ENCODE measurements at places on chromosomes 2 and 18.

DNA sequence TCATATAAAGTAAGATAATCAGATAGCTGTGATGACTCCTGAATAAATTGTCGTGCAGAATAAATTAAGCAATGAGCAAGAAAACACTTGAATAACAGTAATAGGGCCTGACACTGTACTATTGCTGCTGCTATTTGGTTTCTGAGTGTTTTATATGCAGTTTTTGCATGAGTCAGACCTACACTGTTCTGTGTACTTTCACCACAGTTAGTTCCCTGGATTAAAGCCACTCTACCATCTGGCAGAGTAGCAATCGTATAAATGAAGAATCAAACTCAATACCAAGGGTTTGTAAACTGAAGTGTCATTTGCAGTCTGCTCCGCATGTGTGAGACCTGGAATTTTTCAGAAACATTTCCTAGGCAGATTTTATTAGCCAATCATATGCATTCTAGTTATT is 398.6 kb upstream of the CDH7 start:
- no peak for DNase-seq

DNA sequence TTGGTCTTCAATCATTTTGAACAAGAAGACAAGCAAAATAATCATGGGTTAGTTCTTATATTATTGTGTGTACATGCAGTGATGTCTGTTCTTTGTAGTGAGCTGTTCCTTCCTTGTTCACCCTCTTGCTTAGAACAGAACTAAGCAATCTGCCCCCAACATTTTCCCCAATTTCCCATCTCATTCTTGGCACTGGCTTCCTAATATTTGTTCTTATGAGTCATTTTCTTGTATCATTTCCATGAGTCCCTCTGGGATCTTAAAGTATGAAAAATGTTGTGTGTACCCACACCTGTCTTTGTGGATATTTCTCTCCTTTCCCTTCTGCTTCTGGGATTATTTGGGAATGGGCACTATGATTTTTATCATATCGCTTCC is 3.5 kb upstream of the IL1B start:
- DNase-seq, result peak; percentile 40

DNA sequence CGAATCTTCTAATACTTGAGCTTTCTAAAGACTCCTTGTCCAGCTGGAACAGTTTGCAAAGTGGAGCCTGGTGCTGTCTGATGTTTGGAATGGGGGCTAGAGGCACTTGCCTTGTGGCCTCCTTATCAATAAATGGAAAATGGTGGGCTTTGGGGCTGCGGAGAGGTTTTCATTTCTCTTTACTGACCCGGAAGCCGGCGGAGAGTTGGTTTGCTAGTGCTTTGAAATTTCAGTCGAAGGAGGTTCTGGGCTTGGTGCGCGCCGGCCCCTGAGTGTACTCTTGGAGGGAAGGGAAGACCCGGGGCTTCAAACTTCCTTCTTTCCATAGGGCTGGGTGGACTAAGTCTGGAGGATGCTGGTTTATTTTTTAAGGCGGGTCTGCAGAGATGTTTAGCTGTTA is 714 bp downstream of the RPIA start:
- DNase-seq, result peak; percentile 17

DNA sequence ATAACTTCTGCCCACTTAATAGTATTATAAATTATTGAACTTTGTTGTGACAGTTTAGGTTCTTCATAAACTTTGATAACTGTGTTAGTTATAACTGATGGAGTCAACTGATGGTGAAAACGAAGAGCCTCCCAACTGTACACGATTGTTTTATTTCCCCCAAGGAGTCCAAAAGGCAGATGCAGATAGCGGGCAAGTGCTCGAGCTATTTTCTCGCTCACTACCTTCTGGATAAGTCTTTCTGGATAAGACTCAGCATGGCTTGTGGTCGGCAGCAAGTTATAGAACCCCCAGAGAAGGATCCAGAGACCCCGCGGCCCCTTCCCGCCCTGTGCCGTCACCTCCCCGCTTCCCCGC is 517 bp downstream of the GCFC2 start:
- no peak for DNase-seq

DNA sequence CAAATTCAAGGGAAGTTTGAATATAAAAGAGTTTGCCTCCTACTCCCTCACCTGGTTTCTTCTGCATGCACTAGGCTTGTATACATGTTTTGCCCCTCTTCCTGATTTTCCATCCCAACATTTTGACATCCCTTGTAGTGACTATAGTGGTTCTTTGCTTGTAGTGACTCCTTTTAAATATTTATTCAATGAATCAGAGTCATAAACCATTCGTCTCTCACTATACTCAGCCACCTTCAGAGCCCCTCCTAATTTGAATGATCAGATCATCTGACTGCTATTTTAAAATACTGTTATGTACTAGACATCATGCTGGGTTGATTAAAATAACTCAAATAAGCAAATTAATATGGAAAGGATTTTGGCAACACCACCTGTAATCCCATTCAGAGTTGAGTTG is 492.1 kb upstream of the PIK3C3 start:
- DNase-seq, result no peak

- DNase-seq, result no peak
These were observed 28.5 kb upstream of the PPP3R1 start for GRCh38 chr2:68280796-68281195.

DNA sequence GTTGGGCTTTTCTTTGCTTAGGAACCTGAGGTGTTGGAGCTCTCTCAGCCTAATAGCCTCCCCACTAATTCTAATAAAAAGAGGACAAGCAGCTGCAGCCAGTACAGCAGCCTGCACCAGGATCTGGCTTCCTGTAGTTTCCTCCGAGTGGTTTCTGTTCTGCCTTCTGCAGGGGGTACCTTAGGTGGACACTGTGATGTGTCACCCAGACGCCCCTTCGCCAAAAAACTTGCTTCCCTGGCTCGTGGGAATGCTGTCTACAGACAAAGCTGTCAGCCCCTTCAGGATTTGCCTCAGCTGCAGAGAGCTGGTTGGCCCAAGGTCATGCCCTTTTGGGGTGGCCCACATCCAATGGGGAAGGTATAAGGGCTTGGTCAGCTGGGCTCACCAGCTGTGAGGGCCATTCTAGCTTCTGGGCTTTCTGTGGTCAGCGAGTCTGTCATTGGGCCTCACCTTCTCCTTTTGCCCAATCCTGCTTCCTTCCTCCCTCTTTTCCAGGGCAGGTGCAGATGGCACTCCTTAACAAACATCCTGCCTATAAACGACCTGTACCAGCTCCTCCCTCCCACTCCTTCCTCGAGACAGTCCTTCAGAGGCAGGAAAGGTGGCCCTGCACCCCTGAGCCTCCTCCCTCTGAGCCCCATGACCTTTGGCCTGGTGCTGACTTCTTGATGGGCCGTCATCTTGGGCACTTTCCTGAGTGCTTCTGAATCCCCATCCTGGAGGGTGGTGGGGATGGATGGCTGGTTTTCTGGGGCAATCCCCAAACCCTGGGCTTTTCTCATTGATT is 44.0 kb upstream of the ROCK2 start:
- DNase-seq, result no peak

- peak; percentile 52 for DNase-seq
These were observed 70.8 kb downstream of the QPCT start for GRCh38 chr2:37415128-37415820.

DNA sequence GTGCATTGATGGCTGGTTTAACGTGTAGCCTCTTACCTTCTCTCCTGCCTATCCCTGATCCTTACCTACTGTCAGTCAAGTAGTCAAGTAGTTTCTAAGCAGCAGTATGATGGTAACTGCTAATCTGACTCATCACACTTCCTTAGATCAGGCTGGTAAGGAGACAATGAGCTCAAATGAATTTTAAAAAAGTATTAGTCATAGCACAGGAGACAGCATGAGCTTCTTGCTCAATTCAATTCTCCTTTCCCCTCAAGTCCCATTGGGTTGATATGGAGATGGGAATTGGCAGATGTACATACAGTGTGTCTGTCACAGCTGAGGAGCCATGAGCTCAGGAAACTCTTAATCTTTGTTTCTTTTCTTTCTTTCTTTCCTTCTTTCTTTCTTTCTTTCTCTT is 799.7 kb downstream of the LRP1B start:
- DNase-seq, result peak; percentile 84

GRCh38 chr2:165401285-165401852 is 68.1 kb upstream of the CSRNP3 start:
- DNase-seq, result peak; percentile 92

DNA sequence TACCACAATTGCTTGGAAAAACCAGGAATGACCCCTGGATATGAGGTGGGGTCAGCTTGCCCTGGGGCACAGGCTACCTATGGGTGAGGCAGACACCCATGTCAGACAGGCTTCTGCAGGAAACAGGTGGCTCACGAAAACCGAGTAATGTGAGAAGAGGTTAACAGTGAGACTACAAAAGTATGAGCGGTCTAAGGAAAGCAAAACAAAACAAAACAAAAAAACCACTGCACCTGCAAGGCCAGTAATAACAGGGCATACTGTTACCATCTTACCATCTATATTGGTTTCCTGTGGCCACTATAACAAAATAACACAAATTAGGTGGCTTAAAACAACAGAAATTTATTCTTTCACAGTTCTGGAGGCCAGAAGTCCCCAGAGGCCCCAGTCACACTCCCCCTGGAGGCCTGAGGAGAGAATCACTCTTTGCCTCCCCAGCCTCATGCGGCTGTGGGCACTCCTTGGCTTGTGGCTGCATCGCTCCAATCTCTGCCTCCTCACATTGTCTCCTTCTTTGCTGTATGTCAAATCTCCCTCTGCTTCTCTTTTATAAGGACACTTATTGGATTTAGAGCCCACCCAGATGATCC is 86.6 kb upstream of the EPC2 start:
- DNase-seq, result no peak

GRCh38 chr2:185441486-185442005 is 297.1 kb upstream of the FSIP2 start:
- DNase-seq, result no peak

- DNase-seq, result no peak
These were observed 20.3 kb downstream of the AGAP1 start for GRCh38 chr2:235513984-235514626.

DNA sequence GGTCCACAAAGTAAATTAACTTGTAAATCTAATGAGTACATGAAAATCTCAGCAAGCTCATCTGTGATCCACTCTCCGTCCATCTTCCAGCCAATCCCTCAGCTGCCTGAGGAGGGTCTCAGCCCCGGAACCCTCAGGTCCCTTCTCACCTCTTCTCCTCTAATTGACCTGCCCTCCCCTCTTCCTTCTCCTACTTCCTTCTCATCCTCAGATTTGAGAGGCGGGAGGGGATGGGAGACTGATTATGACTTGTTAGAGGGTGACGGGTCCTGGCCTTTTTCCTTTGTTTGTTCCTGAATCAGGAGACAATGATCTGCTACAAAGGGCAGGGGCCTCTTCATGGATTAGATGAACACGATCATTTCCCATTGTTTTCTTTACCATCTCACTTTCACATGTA is 80.1 kb downstream of the CYBRD1 start:
- DNase-seq, result no peak

DNA sequence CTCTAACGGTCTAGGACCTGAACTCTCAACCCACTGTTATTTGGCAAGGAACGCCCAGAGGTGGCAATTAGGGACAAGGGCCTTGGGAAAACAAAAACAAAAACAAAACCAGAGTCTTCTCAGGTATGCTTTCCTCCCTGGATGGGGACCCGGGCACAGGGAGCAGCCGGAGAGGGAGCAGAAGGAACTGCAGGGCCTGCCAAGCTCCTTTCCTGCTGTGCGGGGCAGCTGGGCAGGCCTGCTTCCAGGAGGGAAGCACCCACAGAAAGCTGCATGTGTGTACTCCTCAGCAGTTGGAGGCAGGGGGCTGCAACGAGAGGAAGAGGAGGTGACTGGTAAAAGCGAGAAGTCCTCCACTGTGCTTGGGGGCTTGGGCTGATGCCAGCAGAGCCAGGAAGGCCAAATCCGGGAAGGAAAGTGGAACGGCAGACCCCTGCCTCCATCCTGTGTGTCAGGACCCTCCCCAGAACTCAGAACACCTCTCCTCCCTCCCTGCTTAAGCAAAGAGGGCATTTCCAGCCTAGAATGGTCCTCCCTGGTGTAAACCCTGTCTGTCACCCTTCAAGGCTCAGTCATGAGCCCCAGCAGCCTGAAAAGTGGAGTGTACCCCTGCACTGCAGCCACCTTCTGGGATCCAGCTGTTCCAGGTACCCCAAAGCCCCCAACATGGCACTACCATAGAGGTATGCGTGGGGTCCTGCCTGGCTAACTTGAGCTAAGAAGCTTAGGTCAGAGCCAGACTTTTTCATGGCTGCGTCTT is 56.3 kb downstream of the DNMT3A start:
- DNase-seq, result no peak

GRCh38 chr18:80041424-80041823 is 7.2 kb downstream of the RBFA start:
- no peak for DNase-seq

GRCh38 chr2:212392043-212392442 is 146.6 kb downstream of the ERBB4 start:
- no peak for DNase-seq

DNA sequence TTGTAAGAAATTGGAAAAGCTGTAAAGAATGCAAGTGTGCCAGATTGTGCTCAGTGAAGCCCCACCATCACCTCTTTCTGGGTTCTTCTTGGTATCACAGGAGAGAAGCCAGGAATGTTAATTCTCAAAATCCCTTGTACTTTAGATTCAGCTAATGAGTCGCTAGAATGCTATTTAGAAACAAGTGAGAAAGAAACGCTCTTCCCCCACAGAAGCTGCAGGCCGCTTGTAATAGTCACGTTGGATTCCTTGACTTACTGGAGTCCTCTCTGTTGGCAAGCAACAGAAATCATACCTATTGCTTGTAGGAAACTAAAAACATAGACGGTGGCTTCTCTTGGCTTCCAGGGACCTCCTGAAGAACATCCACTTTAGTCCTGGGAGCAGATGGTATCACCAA is 375.6 kb upstream of the LRATD1 start:
- peak; percentile 3 for DNase-seq

GRCh38 chr2:207929923-207930322 is 95.4 kb downstream of the PLEKHM3 start:
- DNase-seq, result no peak

GRCh38 chr2:219081096-219081495 is 20.4 kb upstream of the IHH start:
- DNase-seq, result no peak

- DNase-seq, result peak; percentile 35
These were observed 34.9 kb downstream of the SPATS2L start for GRCh38 chr2:200341376-200341775.
